ENCODE measurements at places on chromosomes 2 and 18.

- no peak for DNase-seq
- H3K27me3 ChIP-seq, result no peaks in the 10 kb centered on the region
- H3K4me1 ChIP-seq, result peaks cover 66% of the 10 kb centered on the region
- H3K4me3 ChIP-seq, result no peak overlapping the region
Observed at GRCh38 chr2:42960002-42960841, 167.8 kb upstream of the HAAO start.

GRCh38 chr2:107989445-107989844 lies 3.1 kb downstream of the SLC5A7 start:
- no peak overlapping the region for H3K4me3 ChIP-seq
- H3K27me3 ChIP-seq, result peaks cover 19% of the 10 kb centered on the region
- peaks cover 7% of the 10 kb centered on the region for H3K4me1 ChIP-seq
- no peak overlapping the region for H3K27ac ChIP-seq
- DNase-seq, result no peak

- no peaks in the 10 kb centered on the region for H3K36me3 ChIP-seq
- H3K4me1 ChIP-seq, result peaks cover 9% of the 10 kb centered on the region
- H3K27me3 ChIP-seq, result peaks cover 8% of the 10 kb centered on the region
- no peak overlapping the region for H3K27ac ChIP-seq
- H3K4me3 ChIP-seq, result no peak overlapping the region
Observed at GRCh38 chr18:74198453-74198852, 50.1 kb downstream of the TIMM21 start.

- H3K4me3 ChIP-seq, result no peak overlapping the region
- H3K27ac ChIP-seq, result no peak overlapping the region
- DNase-seq, result no peak
- no peaks in the 10 kb centered on the region for H3K36me3 ChIP-seq
Observed at GRCh38 chr18:64270121-64270520, 121.2 kb upstream of the LINC00305 start.

DNA sequence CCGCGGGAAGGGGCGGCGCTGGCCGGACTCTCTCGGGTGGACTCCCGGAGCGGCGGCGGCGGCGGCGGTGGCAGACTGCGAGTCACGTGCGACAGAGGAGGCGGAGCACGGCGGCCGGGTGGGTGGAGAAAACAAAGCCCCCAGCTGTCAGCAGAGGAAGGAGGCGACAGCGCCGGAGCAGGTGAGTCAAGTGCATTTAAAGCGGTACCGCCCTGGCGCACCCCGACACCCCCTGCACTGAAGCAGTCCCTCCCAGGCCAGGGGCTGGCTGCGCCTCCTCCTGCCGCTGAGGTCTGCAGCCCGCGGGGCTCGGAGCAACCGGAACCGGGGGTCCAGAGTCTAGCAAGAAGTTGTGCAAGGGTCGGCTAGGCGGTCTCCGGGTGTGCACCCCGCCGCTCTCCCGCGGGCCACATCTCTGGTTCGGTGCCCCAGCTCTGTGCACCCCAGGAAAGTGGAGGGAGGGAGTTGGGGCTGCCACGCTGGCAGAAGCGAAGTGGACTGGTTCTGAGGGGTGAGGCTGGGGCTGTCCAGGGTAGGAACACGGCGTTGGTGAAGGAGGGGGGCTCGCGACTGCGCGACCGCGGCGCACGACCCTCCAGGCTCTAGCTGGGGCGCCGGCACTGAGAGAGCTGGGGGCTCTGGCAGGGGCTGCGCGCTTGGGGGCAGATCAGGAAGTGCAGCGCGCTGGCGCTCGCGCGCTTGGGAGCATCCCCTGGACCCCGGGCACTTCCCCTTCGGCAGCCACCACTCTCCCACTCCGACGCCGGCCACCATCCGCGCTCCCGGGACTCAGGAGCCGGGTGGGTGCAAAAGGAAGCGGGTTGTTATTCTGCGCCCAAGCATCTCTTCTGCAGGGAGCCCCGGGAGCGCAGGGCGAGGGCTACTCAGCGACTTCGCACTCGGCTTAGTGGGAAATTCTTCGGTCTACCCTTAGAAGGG lies 64.0 kb upstream of the MAPRE2 start:
- H3K27me3 ChIP-seq, result peaks cover 5% of the 10 kb centered on the region
- DNase-seq, result peak; percentile 90
- H3K27ac ChIP-seq, result peak overlapping the region; percentile 75
- H3K4me1 ChIP-seq, result peaks cover 35% of the 10 kb centered on the region

GRCh38 chr2:53233759-53234547 lies 533.7 kb upstream of the CHAC2 start:
- no peaks in the 10 kb centered on the region for H3K4me1 ChIP-seq
- H3K36me3 ChIP-seq, result no peaks in the 10 kb centered on the region

- DNase-seq, result no peak
- no peaks in the 10 kb centered on the region for H3K4me1 ChIP-seq
- H3K4me3 ChIP-seq, result no peak overlapping the region
- no peaks in the 10 kb centered on the region for H3K36me3 ChIP-seq
- H3K27me3 ChIP-seq, result no peaks in the 10 kb centered on the region
- H3K27ac ChIP-seq, result no peak overlapping the region
Observed at GRCh38 chr2:47720036-47720435, 62.9 kb upstream of the MSH6 start.

DNA sequence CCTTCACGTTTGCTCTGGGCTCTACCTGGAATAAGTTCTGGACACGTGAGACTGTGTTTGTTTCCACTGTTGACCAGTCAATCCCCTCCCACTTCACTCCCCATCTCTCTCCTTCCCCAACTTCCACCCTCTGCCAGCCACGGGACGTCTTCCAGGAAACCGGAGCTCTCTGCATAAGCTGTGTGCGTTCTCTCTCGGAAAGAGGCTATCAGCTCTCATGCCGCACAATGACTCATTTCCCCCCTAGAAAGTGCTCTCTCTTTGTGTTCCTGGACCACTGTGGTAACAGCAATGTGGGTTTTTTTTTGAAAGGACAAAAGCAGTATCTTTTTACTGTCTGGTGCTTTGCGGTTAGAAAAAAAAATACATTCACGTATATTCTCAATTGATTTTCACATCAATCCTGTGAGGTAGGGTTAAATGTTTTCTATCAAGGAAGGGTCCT lies 10.2 kb downstream of the PROKR1 start:
- no peak overlapping the region for H3K27ac ChIP-seq
- H3K36me3 ChIP-seq, result no peaks in the 10 kb centered on the region
- H3K4me3 ChIP-seq, result no peak overlapping the region
- no peaks in the 10 kb centered on the region for H3K4me1 ChIP-seq
- H3K27me3 ChIP-seq, result peaks cover 3% of the 10 kb centered on the region

GRCh38 chr2:231467016-231467545 lies 2.8 kb upstream of the NCL start:
- DNase-seq, result peak; percentile 45
- peaks cover 22% of the 10 kb centered on the region for H3K4me1 ChIP-seq
- H3K4me3 ChIP-seq, result no peak overlapping the region
- peaks cover 4% of the 10 kb centered on the region for H3K36me3 ChIP-seq
- H3K27me3 ChIP-seq, result no peaks in the 10 kb centered on the region

GRCh38 chr2:187434342-187434785 lies 13.7 kb downstream of the CALCRL start:
- no peak overlapping the region for H3K4me3 ChIP-seq
- peaks cover 7% of the 10 kb centered on the region for H3K4me1 ChIP-seq
- DNase-seq, result no peak
- no peak overlapping the region for H3K27ac ChIP-seq

All from suprapubic skin (tissue), 4 donors.